Skeletal muscle cell (primary cell): ENCODE measurements at places on chromosomes 2 and 18.

GRCh38 chr2:222576171-222577081 lies 79.5 kb downstream of the FARSB start:
- DNase-seq, result no peak

GRCh38 chr2:10285556-10286198 lies 17.0 kb upstream of the HPCAL1 start:
- DNase-seq, result no peak

- DNase-seq, result no peak
Measured at GRCh38 chr18:3747176-3747973, 297.4 kb downstream of the TGIF1 start.

DNA sequence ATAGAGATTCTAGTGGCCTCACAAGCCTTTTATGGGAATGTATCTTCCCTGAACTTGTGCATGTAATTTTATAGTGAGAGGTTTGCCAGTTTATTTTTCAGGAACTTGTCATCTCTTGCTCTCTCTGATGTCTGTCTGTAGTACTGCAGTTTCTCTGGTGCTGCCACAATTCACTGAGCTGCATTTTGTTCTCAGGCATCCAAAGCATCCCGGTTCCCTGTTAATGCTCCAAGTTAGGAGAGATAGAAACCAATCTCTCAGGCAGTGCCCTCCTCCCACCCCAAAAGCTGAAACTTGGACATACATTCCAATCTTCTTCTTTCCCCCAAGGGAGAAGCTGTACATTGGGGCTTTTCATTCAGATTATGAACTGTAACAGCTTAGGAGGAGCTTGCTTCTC lies 30.1 kb upstream of the GRB14 start:
- no peak for DNase-seq

DNA sequence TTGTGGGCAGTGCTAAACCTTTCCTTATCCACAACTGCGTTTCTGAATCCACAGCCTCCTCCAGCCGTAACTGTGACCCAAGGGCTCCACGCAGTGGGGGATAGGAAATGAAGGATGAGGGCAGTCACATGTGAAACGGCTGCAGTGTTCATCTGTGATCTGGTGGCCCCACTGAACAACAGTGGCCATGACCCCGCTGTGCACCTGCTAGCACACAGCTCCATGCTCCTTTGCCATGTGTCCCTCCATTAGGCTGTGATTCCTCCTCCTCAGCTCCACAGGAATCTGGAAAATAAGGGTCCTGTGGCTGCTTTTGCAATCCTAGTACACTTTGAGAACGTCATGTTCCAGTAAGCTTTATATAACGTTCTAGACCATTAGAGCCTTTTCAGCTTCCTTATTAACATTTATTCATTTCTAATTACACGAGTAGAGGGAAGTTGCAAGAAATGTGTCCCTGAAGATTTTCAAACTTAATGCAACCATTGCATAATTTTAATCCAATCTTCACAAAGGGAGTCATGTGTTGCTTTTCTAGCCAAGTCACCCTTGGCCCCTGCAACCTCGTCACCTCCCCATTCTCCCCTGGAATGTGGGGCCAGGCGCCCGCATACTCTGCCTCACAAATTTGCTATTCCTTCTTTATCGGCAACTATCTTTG lies 7.1 kb upstream of the NAPG start:
- DNase-seq, result no peak
